Activated CD4-positive, CD25-positive, alpha-beta regulatory T cell treated with anti-CD3 and anti-CD28 coated beads, Interleukin-2, amount 50 U/mL, for 16 hours (primary cell): ENCODE measurements at places on chromosomes 6 and 20.

GRCh38 chr20:48703107-48703506 is 124.7 kb downstream of the PREX1 start:
- no peak for DNase-seq

DNA sequence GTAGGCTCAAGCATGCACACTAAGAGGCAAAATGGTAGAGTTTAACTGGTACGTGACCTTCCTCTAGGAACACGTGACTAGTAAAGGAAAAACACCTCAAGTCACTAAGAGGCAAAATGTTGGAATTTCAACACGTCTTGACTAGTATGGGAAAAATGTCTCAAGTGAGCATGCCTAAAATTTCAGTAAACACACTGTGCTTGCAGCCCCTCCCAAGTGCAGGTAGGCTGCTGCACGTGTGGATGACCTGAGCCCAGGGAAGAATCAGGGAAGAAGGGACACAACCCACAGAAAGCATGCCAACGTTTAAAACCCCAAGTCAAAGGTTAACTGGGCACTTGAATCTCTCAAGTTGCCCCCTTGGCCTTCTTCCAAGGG is 162.2 kb downstream of the TENT5A start:
- DNase-seq: no peak

GRCh38 chr6:85124472-85125354 is 325.2 kb upstream of the NT5E start:
- no peak for DNase-seq

GRCh38 chr6:30149858-30150550 is 11.0 kb downstream of the TRIM10 start:
- no peak for DNase-seq

DNA sequence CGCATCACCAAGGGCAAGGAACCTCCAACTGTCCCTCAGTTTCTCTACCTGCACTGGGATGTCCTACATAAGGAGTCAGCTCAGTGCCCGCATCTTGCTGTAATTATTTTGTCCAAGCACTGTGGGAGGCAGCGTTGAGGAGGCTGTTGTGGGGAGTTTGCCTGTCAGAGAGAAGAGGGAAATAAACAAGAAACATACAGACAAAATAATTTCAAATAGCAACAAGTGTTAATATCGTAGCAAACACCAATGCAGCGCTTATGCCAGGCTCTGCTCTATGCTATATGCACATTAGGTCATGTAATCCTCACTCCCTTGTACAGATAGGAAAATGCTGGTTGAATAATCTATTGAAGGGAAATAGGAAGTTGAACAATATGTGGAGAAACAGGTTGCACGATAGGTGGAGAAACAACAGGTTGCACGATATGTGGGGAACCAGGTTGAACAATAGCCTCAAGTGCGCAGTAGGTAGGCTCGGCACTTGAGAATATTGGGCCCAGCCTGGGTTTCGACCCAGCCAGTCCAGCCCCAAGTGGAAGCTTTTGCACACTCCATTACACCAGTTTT is 91.2 kb upstream of the SIRPA start:
- DNase-seq: no peak

GRCh38 chr6:33693186-33694105 is 18.1 kb downstream of the UQCC2 start:
- DNase-seq: no peak

DNA sequence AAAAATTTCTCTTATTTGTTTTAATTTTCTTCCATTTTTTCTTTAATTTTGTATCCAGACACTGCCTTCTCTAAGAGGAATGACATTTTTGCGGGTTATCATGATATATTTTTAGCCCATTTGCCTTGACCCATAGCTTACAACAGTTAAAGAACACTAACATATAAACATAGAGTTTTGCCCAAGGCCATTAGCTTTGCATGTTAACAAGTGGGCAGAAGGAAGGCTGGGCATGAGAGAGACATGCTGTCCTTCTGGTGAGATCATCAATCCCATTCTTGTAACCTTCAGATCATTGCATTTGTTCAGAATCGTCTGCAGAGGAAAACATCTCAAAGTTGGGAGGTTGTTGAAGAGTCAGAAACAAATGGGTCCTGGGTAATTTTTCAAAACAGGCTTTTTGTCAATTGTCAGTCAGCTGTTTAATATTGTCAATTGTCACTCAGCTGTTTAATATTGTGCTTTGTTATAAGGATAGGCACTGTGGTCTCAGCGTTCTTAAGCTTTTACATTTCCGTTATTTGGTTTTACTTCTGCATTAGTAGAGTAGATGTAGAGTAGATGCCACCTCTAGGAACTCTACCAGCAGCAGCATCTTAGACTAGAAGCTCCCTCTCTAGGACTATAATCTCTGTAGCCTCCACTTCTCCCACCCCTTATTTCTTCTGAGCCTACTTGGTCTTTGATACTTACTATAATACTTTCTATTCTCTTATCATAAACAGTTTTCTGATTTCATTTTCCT is 243.1 kb downstream of the ESR1 start:
- DNase-seq: no peak

GRCh38 chr6:48101290-48101689 is 9.7 kb downstream of the PTCHD4 start:
- no peak for DNase-seq

- DNase-seq: no peak
These were observed 191.4 kb downstream of the THBS2 start for GRCh38 chr6:169062272-169062671.

DNA sequence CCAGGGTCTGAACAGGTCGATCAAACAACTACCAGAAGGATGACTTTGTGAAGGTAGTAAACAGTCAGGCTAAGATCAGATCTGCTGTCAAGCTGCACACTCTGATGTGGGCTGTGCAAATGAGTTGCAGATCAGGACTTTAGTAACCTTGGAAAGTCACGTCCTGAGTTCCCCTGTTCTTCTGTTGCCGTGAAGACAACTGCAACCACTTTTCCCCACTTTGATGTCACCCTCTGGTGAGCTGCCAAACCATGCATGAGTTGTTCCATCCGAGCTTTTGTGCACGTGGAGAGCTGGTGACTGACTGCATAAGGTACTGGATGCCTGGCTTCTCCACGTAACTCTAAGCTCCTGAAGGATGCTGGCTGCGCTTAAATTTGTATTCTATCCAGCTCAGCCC is 111.0 kb downstream of the CD83 start:
- no peak for DNase-seq

DNA sequence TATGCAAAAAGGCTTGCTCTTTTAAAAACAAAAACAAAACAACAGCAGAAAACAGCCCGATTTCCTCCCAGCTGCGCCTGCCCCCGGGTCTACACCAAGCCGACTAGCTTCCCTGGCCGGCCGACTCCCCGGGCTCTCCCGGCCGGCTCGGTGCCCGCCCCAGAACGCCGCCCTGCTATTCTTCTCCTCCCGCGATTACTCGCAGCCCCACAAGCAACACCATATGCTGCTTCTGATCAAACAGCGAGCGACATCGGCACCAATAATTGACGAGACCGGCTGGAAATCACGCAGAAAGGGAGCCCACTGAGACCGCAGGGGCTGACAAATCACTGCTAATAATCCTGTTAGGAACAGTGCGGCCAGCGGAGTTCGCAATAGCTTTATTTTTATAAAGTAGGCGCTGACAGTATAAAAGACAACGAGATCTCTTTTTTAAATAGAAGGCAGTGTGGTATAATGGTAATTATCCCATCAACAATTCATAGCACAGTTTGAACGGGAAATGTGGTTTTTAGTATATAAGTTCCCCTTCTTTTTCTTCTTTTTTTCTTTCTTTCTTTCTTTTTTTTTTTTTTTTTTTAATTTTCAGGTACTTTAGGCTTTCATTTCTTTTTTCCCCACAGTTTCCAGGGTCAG is 3.3 kb downstream of the SIM1 start:
- DNase-seq: no peak

DNA sequence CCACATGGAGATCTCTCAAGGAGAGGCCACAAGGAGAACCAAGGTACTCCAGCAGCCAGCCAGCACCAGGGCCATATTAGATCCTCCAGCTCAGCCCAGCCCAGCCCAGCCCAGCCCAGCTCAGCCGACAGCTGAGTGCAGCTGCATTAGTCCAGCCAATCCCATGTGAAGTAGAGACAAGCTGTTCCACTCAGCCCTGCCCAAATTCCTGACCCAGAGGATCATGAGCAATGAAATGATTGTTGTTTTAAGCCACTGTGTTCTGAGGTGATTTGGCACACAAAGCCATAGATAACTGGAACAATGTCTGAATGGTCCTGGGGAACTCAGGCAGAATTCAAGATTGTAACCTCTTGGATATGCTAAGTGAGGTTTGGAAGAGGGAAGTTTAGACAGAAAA is 59.5 kb upstream of the BMP2 start:
- no peak for DNase-seq

DNA sequence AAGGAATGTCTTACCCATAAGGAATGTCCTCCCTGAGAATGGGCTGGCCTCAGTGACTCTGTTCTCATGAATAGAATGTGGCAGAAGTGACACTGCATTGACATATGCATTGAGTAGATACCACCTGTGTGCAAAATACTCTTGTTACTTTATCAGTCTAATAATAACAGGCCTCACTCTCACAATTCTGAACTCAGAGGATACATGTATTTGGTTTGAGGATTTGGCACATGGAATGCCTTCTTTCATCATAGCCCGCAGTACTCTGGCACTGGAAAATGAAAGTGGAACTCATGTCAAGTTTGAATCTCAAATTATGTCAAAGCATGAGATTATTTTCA is 52.9 kb upstream of the PLCB4 start:
- DNase-seq: no peak

GRCh38 chr20:48015943-48016723 is 230.9 kb upstream of the SULF2 start:
- DNase-seq: no peak

GRCh38 chr20:49476016-49476355 is 6.5 kb downstream of the KCNB1 start:
- DNase-seq: no peak

DNA sequence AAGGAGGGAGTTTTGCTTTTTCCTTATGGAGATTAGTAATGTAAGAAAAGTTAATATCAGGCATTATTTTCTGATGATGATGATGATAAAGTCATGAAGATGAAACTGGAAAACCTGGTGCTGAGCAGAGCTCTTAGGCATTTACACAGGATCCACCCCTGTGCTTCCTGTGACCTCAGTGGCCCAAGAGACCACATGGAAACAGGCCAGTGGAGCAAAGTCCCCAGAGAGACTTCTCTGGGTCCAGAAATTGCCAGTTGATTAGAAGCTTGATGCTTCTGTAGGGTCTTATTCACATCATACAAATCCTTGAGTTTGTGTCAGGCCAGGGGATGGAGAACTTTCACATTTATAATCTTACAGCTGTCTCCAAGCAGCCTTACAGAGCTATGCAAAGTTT is 46.1 kb downstream of the SLC13A3 start:
- DNase-seq: no peak
